ENCODE measurements at places on chromosomes 4 and X.

DNA sequence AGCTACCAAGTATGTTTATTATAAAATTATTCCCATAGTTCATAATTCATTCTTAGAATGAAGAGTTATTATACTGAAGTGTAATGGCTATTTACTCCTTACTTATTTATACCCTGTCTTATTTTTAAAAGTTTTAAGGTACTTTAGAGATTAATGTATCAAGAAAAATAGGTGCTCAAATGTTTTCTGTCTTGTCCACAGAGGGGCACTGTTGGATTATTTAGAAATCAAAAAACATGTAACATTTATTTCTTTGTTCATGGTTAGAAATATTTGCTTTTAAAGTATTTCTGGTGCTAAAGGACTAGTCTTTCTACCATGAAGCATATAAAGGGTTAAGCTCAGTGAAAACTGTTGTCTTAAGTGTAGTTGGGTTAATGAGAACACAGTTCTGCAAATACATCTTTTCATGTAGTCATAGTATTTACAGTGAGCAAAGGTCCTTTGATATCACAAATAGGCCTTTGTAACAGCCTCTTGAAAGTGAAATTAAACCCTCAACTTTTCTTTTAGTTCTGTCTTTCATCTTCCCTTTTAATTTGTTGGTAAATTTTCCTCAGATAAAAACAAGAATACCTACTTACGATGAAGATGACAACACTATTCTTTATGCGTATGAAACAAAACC lies 7.7 kb downstream of the SCML1 start:
- no peak for DNase-seq

DNA sequence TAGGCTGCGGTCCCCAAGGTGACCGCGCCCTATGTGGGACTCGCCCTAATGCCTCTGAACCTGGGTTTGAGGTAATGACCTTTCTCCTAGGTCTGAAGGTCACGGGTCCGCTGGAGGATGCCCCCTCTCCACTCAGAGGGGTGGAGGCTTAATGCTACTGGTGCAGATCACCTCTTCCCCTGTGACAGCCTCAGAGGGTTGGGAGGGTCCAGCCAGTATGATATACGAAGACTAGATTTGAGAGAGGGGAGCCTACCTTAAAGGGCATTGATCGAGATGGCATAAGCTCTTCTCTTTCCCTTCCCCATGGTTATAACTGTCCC lies 1.0 kb downstream of the SLC25A5 start:
- no peak for DNase-seq

DNA sequence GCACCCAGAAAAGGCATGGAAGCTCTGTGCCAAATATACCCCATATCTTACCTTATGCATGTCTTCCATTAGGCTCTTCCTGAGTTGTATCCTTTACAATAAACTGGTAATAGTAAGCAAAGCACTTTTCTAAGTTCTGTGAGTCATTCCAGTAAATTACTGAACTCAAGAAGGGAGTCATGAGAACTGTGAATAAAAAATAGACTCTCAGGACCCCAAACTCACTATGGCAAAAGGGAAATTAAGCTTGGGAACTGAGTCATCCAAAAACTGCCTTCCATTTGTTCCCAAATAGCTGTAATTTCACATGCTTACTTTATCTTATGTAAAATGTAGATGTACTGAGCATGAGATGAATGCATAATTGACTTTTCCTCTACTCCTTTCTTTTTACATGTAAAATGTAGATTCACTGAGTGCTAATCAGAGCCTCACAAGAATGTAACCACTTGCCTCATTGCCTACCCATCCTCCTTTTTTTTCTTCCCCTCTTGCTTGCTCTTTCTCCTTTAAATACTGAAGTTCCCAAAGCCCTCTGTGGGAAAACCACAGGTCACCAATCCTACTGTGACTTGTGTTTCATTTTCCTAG lies 8.1 kb downstream of the TCEAL3 start:
- DNase-seq, result no peak

DNA sequence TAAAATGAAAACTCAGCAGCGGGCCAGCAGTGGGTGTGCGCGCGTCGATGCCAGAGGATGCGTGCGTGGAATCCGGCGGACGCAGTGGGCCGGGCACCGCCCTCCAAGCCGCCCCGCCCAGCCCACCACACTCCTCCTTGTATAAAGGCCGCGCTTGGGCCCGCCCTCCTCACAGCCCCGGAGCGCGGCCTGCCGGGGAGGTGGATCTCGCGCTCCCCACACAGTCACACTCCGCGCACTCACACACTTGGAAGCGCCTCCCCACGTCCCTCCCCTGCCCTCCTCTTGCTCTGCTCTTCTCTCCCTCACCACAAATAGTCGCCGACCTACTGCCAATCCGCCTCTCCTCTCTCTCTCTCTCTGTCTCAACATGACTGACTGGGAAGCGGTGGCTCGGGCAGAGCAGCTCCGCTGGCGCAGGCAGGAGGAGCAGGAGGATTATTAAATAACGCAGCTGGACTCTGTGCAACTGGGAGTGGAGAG lies at the start of gene CCSER1:
TSS of gene CCSER1 (plus strand) at position 172 of the 483 bp plus-strand sequence.
- peak; percentile 45 for DNase-seq

DNA sequence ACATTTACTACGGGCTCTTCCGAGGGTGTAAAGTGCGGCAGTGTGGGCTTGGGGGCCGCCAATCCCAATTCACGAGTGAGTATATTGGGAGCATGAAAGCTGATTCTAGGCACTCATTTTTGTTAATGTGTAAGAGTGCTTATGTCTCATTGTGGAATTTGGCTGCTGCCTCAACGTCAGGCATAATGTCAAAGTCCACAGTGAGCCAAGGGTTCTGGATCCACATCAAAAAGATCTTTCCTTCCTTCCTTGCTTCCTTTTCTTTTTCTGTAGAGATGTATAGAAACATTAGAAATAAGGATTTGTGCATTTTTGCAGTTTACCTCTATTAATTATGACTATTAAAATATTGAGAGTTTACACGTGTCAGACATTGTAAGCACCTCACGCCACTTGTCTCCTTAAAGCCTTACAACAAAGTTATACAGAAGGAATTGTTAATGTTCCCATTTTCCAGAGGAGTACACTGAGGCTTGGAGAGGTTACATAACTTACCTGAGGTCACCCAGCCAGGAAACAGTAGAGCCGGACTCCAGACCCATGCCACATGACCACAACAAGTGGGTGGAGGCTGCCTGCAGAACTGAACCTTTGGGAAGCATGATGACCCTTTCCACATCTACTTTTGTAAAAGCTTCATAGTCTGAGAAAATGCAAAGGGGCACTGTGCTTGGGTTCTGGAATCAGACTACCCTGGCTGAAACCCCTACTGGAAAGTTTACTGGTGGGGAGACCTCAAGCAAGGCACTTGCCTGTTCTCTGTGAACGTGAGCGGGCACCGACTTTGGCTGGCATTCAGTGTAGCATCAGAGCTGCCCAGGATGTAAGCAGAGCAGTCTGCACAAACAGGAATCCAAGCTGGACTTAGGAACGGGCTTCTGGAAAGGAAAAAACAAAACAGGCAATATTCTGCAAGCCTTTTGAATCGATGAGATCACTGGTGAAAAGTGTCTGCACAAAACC lies 761 bp downstream of the CLRN2 start:
- no peak for DNase-seq

- DNase-seq, result no peak
Measured at GRCh38 chr4:90174621-90175023, 47.4 kb downstream of the CCSER1 start.

- DNase-seq, result no peak
Measured at GRCh38 chrX:153692611-153693156, 5.0 kb downstream of the SLC6A8 start.

DNA sequence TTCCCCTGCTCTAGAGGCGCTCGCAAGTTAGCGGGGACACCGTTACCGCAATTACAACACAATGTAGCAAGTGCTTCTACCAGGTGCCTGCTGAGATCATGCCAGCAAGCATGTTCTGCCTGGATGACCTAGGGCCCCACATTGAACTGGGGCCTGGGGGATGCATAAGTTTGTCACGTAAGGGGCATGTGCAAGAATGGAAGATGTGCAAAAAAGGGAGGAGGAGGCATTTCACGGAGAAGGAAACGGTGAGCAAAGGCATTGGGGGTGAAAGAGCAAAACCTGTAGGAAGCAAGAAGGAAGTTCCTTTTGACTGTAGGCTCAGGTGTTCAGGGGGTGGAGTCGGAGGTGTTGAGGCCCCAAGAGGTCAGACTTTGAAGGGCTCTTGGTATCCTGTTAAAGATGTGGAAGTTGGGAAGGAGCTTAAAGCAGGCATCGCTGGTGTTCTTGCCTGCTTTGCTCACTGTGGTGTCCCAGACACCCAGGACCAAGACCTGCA lies 602 bp upstream of the SCARB2 start:
- peak; percentile 20 for DNase-seq

GRCh38 chr4:107999932-108000539 lies 10.3 kb downstream of the HADH start:
- DNase-seq, result no peak

DNA sequence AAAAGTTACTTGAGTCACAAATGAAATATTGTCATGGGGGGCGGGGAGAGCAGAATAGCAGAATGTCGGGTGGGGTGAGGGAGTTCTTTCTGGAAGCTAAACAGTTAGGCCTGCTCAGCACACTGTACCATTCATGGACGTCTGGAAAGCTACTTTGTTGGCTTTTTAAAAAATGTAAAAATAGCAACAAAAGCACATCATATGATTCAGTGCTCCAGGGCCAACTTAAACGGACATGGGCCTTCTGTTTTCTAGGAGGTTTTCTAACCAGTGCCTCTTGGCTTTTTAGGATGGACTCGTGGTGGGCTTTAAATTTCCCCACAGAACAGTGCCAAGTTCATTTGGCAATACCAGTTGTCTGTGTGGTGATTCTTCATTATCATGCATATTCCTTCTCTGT lies 57.4 kb upstream of the CLCN4 start:
- DNase-seq, result no peak

DNA sequence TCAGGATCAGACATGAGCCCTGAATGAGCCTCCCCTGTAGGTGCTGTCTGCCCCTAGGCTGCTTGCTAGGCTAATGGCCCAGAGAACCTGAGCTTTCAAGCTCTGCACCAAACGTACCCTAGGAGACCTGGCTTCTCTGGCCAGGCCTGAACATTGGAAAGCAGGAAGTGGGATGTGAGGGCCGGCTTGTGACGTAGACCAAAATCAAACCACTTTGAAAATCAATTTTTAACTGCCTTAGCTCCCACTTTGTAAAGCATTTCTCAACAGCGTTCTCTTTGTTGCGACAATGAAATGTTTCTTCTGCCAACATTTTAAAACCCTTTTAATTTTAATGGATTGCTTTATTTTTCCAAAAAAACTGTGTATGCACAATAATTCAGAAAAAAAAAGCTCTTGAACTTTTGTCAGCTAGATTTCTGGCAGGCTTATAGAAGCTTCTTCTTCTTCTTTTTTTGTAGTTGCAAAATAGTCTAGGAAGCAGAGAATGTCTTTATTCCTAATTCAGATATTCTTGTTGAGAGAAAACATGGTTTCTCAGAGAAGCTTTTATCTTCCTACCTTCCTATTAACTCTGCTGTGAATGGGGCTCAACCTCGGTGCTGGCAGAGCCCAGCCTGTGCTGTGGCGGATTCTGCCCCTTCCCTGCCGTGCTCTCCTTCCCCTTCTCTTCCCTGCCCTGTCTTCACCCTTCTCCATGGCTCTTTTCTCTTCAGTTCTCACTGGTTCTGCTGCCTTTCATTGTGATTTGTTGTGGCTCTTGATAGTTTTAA lies 145.2 kb upstream of the SFRP2 start:
- no peak for DNase-seq

DNA sequence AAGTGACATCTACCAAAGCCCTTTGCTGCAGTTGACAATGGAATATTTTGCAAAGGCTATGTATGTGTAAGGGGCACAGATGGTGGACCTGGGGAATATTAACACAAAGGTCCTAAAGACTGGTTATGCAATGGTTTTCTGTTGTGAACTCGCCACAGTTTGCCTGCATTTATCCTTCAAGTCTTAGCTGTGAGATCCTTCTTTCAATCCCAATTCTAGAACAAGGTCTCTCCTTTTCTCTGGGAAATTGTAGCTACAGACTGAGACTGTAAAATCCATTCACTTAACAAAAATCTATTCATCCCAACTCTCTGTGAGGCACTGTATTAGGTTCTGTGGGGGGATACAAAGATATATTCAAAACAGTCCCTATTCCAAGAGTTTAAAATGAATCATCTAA lies 250.4 kb downstream of the GPM6A start:
- no peak for DNase-seq

- no peak for DNase-seq
Measured at GRCh38 chr4:81180916-81181315, 34.1 kb downstream of the PRKG2 start.

DNA sequence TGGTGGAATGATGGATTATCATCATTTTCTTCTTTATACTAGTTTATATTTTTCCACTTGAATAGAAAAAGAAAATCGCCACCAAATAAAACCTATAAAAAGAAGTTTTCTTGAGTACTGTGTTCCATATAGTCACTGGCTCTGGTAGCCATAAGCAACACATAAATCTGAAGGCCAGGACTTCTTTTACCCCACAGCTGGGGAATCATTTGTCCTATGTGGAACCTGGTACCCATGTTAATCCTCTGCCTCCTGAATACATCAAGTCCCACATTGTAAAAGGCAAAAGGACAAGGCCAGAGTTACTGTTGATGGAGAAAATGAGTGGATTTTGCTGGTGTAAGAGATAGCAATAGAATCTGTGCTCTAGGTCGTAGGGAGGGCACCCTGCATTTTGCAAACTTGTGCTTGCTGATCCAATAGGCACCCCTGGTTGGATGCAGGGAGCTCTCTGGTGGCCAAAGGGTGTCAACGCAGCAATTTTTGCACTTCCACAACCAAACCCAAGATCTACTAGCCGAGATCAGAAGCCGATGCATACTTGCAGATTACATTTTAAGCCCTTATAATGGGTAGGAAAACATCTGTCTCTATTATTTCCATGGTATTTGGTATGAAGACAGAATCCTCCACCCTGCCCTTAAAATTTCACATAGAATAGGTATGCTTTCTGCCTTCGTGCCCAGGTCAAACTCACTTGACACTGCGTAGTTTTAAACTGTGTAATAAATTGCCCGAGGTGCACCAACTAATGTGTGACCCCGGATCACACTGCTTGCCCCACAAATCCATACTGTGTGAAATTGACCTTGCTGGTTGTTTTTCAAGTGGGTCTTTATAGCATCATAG lies 146.2 kb upstream of the SCML1 start:
- no peak for DNase-seq

All from CD4-positive, alpha-beta T cell treated with Interleukin-6 for 4 hours (primary cell).